ENCODE measurements at places on chromosomes 2 and 18. TPM values are rescaled to one million over a fixed set of nuclear protein-coding genes. Genes with fewer than 3 reads are reported as not detected.

DNA sequence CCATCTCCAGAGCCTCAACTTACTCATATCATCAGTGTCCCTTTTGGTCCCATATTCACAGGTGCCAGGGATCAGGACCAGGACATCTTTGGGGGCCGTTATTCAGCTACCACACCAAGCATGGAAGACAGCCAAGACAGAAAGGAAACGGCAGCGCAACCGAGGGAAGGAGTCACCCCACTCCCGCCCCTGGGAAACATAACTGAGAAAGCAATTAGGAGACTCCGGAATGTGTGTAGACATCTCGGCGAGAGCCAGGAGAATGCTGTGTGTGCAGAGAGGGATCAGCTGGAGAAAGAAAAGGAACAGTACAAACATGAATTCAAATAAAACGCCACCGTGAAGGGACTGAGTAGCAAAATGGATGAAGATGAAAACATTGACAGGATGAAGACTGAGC lies 13.4 kb upstream of the BOK start:
- DNase-seq: no peak

DNA sequence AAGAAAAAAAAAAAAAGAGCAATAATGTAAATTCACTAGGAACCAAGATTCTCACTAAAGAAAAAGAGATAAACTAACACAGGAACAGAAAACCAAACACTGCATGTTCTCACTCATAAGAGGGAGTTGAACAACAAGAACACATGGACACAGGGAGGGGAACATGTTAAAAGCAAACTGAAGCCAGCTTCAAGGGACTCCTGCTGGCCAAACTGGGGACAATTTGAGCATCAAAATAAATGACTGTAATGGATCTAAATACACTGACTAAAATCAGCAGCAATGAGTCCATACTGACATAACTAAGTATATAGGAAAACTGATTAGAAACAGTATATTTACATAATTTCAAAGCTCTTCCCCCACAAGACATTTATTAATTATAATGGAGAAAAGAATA lies 73.0 kb downstream of the FARSB start:
- no peak for DNase-seq

- DNase-seq: peak; percentile 11
These were observed 229.9 kb upstream of the HDAC4 start for GRCh38 chr2:239630618-239631286.

- DNase-seq: no peak
These were observed 30.6 kb upstream of the CEP68 start for GRCh38 chr2:65025453-65026123.

DNA sequence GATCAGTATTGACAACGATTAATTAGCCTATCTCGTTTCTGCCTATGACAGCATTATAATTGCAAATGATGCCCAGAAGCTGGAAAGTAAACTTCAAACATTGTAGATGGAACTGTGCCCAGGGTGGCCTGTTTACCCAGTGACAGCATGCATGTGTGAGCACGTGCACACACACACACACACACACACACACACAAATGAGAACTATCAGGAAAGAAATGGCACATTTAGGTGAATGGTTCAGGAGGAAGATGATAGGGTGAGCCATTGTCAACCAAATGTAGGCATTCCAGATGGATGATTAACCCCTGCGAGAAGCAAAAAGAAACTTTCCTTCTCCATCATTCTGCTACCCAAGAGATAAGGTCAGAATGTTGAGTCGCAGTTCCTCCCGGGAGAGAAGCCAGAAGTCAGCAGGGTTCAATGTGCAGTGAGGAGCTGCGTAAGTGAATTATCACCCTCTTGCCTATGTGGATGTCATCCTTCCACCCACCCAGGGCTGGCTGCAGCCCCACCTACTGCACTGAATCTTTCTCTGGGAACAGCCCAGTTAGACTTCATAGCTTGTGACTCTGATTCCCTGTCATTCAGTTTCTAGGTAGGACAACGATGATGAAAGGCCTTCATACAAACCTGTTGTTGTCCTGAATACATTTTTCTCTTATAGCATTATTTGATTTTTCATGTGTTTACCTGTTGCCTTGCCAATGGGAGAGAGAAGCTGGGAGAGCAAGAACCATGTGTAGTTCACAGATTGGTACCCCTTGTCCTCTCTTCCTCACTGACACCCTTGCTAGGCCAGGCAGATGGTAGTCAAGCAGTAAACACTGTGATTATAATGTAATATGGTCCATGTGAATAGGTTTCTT lies 3.5 kb upstream of the APOB start:
- DNase-seq: no peak

DNA sequence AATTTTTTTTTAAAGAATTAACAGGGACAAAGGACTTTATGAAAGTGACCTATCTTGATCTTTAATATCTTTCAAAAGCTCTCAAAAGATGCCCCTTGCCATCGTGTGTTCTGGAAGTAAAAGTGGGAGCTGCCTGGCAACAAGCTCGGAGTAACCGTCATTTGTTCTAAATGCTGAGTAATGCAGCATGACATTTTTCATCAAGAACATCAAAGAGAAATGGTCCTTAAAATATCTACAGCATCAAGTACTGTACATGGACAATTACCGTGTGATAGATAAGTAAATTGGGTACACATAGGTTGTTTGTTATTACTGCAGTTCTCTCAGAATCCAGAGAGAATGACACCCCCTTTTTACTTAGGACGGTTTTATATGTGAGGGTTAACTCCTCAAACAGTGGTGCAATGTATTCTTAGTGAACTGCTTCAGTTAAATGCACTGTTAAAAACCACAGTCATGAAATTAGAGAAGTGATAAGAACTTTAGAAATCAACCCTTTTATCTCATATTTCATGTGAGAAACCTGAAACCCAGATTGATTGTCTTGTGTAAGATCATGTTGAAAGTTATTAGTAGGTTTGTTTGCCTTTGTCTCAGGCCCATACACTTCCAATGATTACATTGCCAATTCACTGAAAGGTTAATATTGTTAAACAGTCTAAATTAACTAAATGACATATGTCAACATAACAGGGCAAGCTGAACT lies 90.6 kb upstream of the HNMT start:
- no peak for DNase-seq

DNA sequence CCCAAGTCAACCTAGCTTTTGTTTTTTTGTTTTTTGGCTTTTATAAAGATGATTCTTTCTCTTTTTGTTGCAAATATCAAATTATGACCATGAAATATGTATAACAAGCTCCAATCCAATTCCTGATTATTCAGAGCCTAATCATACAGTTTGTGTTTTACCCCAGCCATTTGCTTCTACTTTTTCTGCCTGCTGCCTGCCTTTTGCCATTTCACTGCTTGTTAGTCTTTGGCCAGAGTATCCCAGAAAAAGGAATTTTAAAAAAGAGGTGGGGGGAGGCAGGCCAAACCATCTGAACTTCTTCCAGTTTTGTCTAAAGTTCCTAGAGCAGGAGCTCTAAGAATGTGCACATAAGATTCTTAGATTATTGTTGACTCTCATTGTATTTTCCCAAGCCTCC lies 211.9 kb upstream of the VRK2 start:
- DNase-seq: no peak

DNA sequence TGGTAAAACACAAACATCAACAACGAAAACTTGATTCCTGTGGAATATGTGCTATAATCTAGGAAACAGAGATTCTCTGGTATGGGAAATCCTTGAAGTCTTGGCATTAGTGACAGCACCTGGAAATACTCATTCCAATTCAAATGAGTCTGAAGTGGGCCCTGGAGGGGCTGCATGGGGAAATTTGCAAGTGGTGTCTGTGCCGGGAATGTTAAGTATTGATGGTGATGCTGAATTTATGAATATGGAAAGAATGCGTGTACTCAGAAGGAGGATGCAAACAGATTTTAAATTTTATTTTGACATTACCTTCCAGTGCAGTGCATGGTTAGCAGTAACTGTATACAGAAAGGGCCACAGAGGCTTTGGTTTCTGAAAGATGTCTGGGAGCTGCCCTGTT lies 37.2 kb downstream of the PTPRM start:
- DNase-seq: peak; percentile 41

DNA sequence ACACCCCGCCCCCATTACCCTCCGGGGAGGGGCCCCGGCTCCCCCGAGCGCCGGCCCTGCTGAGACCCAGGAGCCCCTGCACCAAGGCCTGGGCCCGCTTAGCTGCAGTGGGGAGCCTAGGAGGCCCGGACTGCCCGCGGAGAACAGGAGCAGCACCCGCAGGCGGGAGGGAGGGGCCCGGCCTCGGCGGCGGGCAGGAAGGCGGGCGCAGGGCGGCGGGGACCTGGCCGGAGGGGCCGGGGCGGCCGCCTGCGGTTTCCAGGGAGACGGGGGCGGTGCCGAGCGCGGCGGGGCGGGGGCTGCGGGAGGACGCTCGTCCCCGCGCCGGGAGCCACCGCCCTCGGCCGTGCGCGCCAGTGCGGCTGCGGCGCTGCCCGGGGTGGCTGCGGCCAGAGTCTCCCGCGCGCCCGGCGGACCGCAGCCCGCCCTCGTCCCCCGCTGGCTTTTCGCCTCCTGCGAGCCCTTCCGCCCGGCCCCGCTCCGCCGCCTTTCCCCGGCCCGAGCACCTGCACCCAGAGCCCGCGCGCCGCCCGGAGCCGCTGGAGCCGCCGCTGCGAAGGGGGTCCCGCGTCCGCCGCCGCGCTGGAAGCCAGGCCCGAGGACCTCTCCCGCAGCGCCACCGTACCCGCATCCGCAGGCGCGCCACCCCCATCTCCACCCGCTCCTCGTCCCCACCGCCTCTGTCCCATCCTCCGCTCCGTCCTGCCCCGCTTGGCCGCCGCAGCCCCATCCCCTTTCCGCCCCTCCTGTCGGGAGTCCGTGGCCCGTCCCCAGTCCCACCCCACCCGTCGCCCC lies 17.2 kb downstream of the GPC1 start:
- peak; percentile 76 for DNase-seq

DNA sequence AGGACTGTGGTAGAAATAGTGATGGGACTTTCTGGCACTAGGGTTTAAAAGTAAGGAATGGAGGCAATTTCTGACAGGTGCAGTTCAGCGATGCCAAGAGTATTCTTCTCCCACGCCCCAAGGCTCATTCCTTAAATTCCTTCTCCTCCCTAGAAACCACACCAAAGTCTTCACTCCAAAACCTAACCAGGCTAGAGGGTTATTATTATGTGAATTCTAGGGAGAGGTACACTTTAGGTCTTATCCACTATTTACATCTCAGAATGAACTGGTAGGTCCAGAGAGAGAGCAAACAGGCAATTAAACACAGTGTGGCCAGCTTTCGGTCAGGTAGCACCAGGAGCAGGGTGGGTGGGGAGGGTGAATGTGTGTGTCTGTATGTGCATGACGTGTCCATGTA lies 11.4 kb downstream of the IL1F10 start:
- DNase-seq: peak; percentile 26

DNA sequence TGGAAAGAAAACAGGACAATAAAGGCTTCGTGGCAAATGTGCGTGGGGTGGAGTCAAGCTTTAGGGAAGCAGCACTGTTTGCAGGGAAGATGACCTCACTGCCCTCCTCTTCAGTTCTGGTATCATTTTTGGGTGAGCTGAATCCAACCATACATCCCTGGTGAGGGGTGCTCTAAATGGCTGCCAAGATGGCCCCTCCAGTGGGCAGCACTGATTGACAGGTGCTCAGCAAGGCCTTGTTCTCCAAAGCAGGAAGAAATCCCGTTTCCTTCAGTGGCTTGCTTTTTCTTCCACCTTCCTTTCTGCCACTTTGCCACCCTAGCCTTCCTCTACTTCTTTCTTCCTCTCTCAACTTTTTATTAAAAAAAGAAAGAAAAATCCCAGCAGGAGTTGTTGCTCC lies 132.8 kb upstream of the SP5 start:
- DNase-seq: no peak

- peak; percentile 45 for DNase-seq
These were observed 20.4 kb downstream of the EDAR start for GRCh38 chr2:108968619-108969018.

GRCh38 chr2:109264595-109265328 lies 135.8 kb downstream of the SH3RF3 start:
- DNase-seq: peak; percentile 63

DNA sequence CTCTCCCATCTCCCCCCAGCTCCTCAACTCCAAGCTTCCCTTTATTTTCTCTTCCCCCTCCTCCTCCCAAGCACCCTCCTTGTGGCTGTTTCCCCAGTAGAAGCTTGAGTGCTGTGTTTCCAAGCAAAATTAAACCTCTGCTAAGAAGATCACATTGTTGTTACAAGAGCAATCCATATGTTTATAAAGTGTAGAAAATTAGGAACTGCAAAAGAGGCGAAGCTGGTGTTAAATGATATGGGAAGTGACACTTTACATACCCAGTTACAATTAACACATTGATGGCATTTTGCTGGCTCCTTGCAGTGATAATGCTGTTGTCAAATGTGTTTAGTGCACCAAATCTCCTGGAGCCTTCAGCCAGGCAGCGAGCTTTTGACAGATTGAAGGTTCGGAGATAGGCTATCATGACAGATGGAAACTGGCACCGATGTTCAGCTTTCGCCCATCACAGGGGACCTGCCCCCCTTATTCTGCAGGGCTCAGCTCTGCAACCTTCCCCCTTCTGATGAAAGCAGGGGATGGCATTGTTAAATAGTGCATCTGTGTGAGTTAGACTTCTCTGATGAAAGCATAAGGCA lies 259.8 kb upstream of the ATP5MC3 start:
- DNase-seq: no peak

DNA sequence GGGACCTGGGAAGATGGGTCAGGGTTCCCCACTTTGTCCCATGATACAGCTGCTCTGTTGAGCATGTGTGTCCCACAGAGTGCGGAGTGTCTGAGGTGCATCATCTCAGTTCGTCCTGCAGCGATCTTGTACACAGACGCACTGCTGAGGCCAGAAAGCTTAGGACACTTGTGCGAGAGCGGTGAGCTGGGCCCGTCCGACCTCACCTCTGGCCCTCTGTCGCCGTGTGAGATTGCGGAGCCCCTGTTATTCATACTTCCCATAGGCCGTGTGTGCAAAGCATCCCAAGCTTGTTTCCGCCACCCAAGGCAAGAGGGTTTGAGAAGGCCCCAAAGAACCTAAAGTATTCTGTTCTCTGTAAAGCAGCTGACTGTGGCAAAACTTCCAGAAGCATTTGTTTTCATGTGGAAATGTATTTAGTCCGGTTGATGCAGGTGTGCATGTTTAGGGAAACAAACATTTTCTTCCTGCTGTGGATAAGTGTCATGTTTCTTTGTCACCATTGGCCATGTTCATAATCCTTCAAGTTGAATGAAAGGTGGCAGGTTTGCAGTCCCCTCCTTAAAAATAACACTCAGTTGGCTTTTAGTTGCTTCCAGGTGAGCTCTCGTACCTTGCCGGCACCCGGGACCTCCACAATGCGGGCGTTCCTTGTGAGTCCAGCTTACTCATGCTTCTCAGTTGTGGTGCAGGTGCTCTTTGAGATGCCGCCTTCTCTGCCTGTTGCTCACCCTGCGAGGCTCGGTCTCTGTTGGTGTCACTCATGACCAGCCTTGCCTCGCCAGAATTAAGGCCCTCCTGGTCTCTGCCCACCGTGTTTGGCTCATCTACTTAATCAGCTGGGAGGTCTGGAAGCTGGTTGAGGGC lies 5.3 kb downstream of the AGAP1 start:
- no peak for DNase-seq

SLC14A1 gene
- 4.0 TPM for total RNA-seq

C2orf76 gene
- 2.6 TPM for total RNA-seq

ALPG gene
- total RNA-seq: not detected

APCDD1 gene
- total RNA-seq: 31.2 TPM

CLIP4 gene
- 74.8 TPM for total RNA-seq

MEP1B gene
- 0.10 TPM for total RNA-seq

RUFY4 gene
- total RNA-seq: not detected

IL1RL2 gene
- 2.8 TPM for total RNA-seq

SH3BP4 gene
- total RNA-seq: 20.0 TPM
